Lower lobe of right lung (tissue), 2 donors: ENCODE measurements at places on chromosomes 2 and 18. TPM values are rescaled to one million over a fixed set of nuclear protein-coding genes. Genes with fewer than 3 reads are reported as not detected.

DNA sequence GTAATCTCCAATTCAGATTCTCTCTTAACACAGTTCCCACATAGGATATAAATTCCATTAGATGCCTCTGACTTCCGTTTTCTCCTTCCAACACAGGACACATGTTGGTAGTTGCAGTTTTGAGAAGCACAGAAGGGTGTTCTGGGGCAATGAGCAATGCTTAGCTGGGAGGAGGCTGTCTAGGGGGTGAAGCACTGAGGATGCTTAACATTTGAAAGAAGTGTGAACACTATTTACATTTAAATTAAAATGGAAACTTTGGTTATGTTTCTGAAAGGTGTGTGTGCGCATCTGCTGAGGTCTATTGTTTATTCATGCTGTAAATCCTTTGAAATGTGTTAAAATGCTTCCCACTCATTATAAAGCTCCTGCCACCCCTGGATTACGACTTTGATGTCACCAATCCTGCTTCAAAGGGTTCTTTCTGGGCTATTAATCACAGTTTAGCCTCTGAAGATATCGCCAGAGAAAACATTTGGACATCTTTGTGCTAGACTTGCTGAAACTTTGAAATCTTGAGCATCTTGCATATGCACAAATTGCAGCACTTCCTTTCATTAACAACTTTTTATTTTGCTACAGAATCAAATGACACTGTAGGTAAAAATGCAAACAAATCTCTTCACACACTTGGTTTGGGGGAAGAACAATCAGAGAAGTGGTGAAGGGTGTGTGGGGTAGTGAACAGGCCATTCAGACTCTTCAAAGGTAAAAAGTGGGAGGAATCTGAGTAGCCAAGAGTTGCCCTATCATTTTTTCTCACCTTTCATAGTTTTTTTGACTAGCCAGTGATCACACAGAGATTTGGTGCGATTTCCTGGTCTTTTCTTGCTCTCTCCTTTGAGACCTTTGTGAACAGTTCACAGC, 258.4 kb downstream of the MYO3B start:
- no peak for DNase-seq

The TMEM163 gene
- total RNA-seq = 31.9 TPM

DNA sequence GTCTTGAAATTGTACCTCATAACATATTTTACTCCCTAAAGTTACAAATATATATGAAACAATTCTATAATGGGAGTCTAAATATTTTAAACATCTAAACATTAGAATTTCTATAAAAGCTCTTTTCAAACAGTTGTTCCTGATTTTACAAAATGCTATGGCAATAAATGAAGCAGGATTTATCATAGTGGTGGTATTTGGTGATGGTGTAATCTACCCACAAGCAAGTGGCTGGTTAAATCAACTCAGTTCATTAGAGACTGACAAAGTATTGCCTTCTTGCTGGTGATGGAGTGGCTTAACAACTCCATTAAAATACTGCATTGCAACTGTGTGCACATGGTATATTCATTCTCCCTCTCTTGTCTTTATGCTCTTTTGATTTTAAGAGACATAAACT, 138.9 kb downstream of the PMAIP1 start:
- no peak for DNase-seq

The MBP gene
- 90.6 TPM for total RNA-seq

DNA sequence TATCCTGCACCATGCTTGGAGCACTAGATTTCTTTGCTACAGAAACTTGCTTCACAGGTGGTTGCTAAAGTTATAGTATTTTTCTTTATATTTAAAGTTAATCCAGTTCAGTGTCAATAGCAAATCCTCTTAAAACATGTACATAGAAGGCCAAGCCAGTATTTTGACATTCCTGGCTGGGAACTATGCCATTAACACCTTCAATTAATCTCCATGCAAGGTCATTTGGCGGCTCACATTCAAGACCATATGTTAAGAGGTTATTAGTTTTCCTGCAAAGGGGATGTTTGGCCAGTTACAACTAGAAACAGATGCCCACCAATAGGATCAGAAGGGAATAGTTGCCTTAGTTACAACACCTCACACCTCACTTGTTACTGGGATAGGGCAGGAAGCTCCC, 261.3 kb upstream of the MEIS1 start:
- DNase-seq = no peak

- no peak for DNase-seq
These were observed 1.3 kb downstream of the TMEM17 start for GRCh38 chr2:62504657-62505056.

The CFC1 gene
- total RNA-seq = not detected

The IL36B gene
- total RNA-seq = not detected

The MOGAT1 gene
- total RNA-seq = 3.2 TPM

GRCh38 chr2:67760995-67761394, 301.8 kb downstream of the C1D start:
- DNase-seq = no peak

The GULP1 gene
- total RNA-seq = 27.6 TPM

The HOXD4 gene
- total RNA-seq = 0.97 TPM

DNA sequence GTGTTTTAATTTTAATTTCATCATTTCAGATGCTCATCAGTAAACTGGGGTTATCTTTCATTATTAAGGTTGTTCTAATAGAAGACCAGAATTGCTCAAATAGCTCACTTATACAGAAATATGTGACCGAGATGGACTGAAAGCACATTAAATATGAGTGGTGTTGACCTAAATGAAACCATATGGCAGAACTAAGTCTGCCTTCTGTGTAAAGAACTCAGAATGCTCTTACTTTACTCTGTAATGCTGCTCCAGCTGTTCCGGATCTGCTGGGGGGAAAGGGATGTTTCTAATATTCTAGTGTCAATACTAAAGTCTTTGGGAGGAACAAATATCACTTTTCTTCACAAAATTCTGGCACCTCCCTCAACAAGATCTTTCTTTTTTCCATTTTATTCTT, 131.0 kb downstream of the DPP4 start:
- DNase-seq = no peak

The ARPC2 gene
- 382 TPM for total RNA-seq

The PLGLB1 gene
- 2.7 TPM for total RNA-seq

The CXCR1 gene
- total RNA-seq = 10.4 TPM

- no peak for DNase-seq
These were observed 6.1 kb downstream of the TGIF1 start for GRCh38 chr18:3455907-3456685.

- no peak for DNase-seq
These were observed 32.0 kb downstream of the LGALSL start for GRCh38 chr2:64485961-64486360.

DNA sequence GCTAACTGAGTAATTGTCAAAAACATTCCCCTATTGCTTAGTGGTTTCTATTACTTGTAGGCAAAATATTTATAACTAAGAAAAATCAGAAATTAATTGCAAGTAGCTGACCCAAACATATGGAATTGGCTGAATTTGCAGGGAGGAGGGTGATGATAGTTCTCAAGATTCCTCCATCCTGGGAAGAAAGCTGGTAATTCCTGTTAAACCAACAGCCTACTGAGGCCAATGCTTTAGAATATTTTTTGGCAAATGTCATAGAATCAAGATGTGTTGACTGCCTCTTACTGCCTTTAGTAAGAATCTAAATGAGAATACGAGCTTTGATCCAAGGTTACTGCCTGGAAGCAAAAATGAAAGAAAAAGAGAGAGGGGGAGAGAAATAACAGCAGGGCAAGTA, 120.0 kb downstream of the COL6A3 start:
- no peak for DNase-seq

The PSMG2 gene
- total RNA-seq = 75.0 TPM

DNA sequence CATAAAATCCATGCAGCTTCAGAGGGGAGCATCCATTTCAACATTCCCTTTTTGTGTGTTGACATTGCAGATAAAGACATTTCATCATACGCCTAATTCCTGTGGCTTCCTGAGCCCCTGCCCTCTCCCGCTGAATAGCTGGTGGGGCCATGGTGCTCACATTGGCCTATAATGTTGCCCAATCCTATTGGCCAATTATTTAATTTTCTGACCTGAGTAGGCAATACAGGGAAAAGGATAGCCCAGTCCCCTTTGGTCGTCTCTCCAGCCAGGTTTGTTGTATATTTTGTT, 163.8 kb upstream of the MYCN start:
- no peak for DNase-seq
